ENCODE measurements at places on chromosomes 7 and 10.

GRCh38 chr10:6382081-6382480, 179.3 kb downstream of the PFKFB3 start:
- DNase-seq = peak; percentile 77

- DNase-seq = no peak
Measured at GRCh38 chr7:27143950-27144780, 684 bp upstream of the HOXA5 start.

GRCh38 chr7:64959072-64959747, 31.6 kb downstream of the ZNF117 start:
- no peak for DNase-seq

GRCh38 chr7:7772397-7772821, 54.0 kb upstream of the RPA3 start:
- no peak for DNase-seq

- no peak for DNase-seq
Measured at GRCh38 chr10:77461636-77462296, 175.8 kb downstream of the KCNMA1 start.

- DNase-seq = no peak
Measured at GRCh38 chr7:96982586-96982985, 22.8 kb upstream of the DLX6 start.

DNA sequence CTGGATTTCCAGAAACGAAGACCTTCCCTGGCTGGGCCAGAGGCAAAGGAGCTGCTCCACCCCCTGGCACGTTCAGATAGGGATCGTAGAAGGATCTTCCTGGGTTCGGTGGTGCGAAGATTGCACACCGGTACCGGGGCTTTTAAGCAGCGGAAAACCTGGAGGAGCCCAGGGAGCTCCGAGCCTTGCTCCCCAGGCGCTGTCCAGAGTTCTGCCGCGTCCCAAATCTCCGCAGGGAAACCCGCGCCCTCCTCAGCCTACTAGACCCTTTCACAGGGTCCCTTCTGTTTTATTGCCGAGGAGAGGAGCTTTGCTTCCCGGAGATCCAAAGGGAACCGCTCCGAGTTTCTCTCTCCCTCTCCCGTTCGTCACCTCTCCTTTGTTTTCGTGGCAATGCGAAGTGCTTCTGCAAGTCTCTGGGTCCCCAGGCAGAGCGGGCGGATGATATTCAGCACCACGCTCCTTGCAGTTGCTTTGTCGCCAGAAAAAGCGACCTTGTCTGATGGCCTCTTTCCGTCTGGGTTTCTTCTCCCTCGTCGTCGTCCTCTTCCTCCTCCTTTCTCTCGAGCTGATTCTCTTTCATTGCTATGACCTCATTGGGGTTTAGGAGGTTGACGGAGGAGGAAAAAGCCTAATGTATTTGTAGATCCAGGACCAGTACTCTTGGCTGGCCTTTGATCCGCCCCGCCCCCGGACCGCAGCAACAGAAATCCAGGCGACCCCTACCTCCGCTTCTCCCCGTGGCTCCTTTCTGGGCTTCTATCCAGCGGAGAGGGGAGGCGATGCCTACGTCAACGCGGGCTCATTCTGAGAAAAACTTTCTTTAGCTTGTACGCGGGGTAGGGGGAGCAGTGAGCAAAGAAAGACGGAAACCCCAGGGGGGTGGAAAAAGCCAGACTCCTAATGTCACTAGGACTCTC, at the start of gene TMEM196:
TMEM196 (minus strand) TSS at position 777 of the 920 bp plus-strand sequence. CDS start 921 bp downstream, outside the sequence.
- DNase-seq = no peak

GRCh38 chr10:33365301-33365700, 30.8 kb upstream of the NRP1 start:
- peak; percentile 53 for DNase-seq

DNA sequence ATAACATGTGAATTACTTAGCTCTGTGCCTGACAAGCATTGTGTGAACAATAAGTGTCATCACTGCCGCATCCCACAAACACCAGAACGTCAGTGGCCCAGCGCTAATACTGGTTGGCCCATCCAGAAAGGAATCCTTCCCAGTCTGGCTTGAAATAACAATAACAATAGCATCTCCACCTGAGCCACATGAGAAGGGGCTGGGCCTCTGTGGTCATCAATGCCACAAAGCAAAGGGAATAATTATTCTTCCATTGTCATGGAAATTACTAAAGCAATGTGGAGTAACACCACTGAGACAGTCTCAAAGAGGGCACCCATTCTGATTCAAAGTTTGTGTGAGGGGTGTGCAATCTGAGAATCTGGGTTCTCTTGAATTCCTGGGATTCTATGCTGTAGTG, 105.7 kb upstream of the INHBA start:
- DNase-seq = no peak

GRCh38 chr7:35971133-35971891, 170.5 kb downstream of the SEPTIN7 start:
- no peak for DNase-seq

- no peak for DNase-seq
Measured at GRCh38 chr7:134778941-134779740, at the start of gene CALD1. Gene CALD1 (plus strand): TSS chr7:134779634. CDS start chr7:134867734, 88,100 bp downstream.

DNA sequence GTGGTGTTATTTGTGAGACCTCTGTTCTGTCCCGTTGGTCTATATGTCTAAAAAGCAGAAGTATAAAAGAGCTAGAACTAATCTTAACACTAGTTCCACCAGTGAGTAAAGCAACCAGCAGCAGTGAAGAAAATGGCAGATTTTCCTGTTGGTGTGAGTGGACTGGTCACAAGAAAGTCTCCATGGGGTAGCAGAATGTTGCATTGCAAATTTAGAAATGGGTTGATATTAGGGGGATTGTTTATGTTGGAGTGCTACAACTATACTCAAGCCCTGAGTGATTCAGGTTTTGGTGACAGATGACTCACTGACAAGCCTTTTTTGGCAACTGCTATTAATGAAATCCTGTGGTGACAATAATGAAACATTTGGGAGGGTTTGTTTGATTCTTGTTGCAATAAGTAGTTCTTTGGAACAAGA, 5.6 kb downstream of the AVL9 start:
- peak; percentile 77 for DNase-seq

DNA sequence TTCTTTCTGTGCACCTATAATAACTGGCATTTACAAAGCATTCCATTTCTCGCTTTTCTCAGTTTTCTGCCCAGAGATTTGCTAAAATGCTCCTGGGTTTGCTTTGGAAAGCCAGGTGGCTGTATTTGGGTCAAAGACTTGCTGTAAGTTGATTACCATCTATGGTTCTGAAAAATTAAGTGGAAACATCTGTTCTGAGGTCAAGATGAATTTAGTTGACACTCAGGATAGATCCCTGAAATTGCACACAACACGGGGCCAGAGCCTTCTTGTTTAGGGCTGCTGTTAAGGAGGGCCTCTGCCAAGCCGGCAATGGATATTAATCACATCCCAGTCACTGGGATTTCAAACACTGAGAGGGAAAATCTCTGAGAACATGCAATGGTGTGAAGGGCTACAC, 111.6 kb upstream of the GLI3 start:
- DNase-seq = no peak

DNA sequence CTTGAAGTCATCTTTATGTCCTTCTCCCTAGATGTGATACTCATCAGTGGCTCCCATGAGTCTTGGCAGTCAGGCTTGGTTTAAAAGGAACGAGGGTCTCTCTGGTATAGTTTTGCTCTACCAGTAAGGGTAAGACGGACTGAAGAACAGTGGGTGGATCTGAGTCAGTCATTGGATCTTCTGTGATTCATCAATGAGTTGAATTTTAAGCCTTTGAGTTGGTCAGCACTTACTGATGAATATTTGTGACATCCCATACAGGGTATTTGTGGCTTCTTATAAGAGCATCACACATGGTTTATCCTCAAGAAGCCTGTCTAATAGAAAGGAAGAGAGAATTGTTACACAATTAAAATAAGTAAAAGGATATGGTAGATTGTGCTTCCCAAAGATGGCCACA, 87.3 kb upstream of the NAMPT start:
- DNase-seq = no peak

DNA sequence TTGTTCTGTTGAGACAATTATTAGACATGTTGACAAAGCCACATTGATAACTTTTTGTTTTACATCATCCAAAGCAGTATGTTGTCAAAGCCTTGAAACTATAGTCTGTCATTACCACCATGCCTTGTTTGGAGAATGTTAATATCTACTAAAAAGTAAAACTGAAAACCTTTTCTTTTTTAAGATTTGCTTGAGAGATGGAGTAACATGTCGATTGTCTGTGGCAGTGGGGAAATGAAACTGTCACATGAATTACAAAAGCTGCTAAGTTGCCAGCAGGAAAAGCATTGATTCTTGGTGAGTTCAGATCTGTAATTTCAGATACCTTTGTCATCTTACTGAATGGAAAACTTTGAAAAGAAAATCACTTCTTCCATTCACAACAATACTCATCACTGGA, 69.1 kb downstream of the TFPI2 start:
- DNase-seq = no peak

DNA sequence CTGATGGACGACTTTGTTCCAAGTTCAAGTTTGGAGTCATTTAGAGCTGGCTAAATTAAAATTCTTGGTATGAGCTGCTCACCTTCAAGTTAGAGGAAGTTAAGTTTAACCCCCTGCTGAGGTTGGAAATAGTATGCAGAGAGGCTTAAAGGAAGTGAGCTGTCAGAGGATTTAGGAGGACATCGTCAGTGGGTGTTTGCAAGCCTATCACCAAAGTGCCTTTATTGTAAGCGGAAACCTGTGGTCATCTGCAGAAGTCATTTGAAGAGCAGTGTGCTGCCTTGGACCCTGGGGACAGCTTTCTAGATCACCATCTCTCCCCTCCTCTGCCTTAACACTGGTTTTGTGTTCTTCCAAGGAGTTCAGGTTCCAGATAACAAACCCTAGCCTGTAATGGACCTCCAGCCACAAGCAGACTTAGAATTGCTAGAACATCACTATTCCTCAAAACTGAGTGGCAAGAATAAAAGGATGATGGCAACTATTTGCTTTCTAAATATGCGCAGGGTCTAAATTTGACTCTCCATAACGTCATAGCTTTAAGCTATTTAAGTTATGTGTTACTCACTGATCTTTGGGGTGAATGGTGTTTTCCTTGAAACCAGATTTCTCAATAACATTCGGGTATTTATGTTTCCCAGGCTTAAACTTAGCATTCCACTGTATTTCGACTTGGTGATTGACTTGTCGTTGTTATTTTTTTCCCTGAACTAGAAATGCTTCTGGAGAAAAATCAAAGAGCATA, 93.4 kb downstream of the SLC39A12 start:
- no peak for DNase-seq

DNA sequence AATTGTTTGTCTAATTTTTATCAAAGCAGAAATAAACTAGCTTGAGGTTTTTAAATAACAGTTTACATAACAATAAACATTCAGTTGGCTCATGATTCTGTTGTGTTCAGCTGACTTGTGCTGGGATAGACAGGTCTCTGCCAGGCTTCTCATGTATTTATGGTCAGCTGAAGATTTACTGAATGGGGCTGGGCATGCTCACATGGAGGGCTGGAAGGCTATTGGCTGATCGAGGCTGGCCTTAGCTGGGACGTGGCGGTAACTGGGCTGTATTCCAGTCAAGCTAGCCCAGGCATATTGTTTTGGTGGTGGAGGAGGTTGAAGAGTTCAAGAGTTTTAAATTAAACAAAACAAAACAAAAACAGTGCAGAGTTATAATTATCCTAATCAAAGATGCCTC, 251.0 kb upstream of the MTPN start:
- DNase-seq = no peak

DNA sequence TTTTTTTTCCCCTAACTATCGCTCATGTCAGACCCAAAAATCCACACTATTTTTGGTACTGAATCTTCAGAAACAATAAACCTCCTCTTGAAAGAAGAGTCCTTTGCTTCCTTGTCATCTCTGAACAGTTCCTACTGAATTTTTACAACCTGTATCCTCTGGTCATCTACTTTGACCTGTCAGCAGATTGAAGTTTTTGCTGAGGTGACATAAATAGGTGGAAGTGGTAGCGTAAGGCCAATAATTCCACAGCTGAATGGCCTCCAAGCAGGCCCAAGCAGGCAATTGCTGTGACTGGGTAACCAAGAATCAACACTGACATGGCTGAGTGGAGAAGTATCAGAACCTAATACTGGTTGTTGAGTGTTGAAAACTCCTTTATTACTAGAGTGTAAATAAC, 117.4 kb upstream of the MAGI2 start:
- no peak for DNase-seq

GRCh38 chr7:115558161-115558560, 472.4 kb downstream of the TFEC start:
- DNase-seq = no peak

GRCh38 chr7:154918266-154918665, 84.7 kb downstream of the PAXIP1 start:
- no peak for DNase-seq
